Stimulated activated CD4-positive, alpha-beta T cell treated with anti-CD3 and anti-CD28 coated beads, Interleukin-2, amount 100 ng/mL, for 24 hours (primary cell): ENCODE measurements at places on chromosomes 2 and 18.

DNA sequence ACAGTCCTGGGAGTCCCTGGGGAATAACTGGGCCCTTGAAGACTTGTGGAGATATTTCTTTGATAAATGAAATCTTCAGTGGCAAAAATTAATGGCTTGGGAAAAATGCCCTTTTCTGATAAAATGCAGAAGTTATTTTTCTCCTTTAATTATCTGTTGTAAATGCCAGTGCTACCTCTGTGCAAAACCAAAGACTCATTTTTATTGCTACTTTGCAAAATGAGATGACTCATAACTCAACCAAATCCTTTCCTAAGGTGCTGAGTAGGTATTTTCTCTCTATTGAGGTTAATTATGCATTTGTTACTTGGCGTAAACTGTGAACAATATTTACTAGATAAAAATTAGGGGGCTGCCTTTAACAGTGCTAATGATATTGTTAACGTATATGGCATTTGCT is 163.9 kb downstream of the DOK6 start:
- no peak for DNase-seq

DNA sequence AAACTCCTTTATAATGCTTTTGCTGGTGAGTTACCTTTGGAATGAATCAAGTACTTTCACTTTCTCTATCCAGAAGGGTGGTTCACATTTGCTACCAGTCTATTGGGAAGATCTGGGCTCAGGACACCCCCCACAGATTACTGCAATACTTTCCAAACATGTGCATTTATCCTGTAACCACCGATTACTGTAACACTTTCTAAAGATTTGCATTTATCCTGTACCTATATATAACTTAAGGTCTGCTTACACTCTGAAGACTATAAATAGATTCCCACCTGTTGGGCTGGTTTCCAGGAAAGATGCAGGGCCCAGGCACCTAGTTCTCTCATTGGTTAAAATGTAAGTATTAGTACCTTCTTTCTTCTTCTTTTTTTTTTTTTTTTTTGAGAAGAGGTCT is 113.0 kb upstream of the NEDD4L start:
- no peak for DNase-seq

GRCh38 chr2:186573531-186573930 is 16.3 kb upstream of the ITGAV start:
- DNase-seq = no peak

GRCh38 chr2:138132108-138132507 is 167.8 kb downstream of the HNMT start:
- DNase-seq = no peak

DNA sequence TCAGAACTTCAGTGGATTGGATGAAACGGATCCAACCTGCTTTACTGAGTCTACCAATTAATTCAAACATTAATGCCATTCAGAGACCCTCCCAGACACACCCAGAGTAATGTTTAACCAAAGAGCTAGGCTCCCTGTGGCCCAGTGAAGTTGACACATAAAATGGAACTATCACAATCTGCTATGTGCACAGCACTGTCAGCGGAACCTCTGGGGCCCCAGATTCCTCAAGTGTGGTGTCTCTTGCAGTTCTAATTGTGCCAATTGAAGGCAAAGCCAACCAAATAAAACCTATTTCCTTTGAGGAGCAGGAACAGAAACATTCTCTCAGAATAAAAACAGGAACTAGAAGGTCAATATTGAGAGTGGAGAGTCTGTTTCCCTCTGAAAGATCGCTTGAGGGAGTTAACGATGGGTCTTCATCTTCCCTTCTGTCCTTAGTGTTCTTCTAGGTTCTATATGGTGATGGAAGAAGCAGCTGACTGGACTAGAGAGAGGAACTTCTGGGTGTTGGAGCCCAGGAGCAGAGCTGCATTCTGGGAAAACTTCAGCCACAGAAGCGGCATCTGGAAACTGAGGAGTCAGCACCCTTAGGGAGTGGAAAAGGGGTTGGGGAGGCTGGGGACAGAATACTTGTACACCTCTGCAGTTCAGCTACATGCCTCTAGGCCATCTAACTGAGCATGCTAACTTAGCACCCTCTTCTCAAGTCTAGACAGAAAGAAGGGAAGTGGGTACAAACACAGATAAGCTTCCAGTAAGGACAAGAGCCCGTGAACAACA is 174.4 kb upstream of the FBXO11 start:
- no peak for DNase-seq

DNA sequence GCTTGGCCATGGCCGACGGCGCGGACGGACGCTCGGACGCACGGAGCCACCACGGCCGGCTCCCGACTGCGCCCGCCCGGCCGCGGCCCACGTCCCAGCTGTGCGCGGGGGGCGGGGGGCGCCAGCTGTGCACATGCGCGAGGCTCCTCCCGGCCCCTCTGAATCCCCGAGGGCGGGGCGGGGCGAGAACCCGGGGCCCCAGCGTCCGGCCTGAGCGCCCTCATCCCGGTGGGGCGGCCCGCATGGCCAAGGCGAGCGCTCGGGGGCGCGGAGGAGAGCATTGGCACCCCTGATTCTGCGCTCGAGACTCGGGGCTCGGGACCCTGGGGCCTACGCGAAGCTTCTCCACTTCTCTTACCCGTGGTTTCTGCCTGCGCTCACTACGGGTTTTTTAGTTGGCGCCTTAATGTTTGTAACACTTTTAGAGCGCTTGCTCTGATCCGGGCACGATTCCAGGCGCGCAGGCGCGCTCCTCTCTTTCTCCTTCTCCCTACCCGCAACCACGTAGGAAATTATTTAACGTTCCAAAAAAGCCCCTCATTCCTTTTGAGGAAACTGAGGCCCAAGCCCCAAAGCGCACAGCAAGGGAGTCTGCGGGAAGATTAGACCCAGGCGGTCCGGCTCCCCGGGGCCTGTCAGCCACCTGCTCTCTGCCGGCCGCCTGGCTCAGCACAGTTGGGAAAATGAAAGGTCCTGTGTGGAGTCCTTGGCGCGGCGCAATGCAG is at the start of gene PXDN:
TSS of gene PXDN (minus strand) at position 70 of the 725 bp plus-strand sequence. CDS start at position 10, 60 bp downstream.
- no peak for DNase-seq

- no peak for DNase-seq
Observed at GRCh38 chr2:197598450-197598849, 76.9 kb downstream of the RFTN2 start.

- DNase-seq = no peak
Observed at GRCh38 chr18:46939998-46940571, 22.7 kb downstream of the KATNAL2 start.

- no peak for DNase-seq
Observed at GRCh38 chr2:37878536-37878935, 46.6 kb upstream of the RMDN2 start.

DNA sequence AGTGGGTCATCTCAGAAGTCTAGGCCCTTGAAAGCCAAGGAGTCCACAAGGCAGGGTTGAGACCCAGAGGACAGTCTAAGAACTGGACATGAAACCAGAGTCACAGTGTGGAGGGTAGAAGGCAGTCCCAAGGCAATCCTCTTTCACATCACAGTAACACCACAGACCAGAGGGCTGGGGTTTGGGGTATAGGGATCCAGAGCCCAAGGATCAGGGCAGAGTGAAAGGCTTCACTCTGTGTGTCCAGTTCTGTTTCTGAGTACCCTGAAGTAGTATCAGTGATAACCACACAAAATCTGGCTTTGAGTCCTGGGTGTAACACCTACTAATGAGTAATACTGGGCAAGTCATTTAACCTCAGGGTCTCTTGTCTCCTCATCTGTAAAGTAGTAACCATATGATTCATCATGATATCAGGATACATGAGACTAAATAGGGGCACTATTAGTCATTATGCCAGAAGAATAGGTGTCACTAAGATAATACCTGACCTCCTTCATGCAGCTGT is 91.0 kb downstream of the ICA1L start:
- no peak for DNase-seq

DNA sequence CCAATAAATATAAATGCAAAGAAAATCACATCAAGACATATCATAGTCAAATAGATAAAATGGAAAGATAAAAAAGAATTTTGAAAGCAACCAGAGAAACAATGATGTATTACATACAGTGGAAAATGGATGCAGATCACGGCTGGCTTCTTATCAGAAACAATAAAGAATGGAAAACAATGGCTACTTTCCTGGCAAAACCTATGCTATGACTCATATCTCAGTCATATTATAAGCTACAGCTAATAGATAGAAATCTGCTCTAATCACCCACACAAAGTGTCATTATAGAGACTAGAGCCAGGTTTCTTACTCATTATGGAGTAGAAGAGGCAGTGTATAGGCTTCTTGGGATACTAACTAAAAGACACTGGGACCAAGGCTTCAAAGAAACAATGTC is 93.5 kb upstream of the TACR1 start:
- DNase-seq = no peak

GRCh38 chr2:112579241-112579640 is 5.2 kb upstream of the CHCHD5 start:
- DNase-seq = no peak

- DNase-seq = no peak
Observed at GRCh38 chr2:83168377-83168776, 1290.7 kb downstream of the SUCLG1 start.

GRCh38 chr2:241968417-241968816 is 98.9 kb downstream of the RTP5 start:
- DNase-seq = no peak

DNA sequence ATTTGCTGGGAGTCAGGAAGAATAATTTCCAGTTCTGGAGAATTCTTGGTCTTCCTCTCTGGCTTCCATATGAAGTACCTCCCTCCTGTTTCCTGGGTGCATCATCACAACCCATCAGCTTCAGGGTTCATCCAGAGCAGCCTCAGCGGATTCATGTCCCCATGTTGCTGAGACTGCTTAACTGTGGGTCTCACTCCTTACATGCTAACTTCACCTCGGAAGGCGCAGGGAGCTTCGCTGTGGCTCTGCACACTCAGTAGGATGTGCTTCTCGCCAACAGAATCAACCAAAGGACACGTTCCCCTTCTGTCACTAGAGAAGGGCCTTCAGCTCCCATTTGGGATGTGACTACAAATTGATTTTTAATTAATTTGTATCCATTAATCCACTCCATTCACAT is 24.2 kb downstream of the FBLN7 start:
- DNase-seq = no peak

DNA sequence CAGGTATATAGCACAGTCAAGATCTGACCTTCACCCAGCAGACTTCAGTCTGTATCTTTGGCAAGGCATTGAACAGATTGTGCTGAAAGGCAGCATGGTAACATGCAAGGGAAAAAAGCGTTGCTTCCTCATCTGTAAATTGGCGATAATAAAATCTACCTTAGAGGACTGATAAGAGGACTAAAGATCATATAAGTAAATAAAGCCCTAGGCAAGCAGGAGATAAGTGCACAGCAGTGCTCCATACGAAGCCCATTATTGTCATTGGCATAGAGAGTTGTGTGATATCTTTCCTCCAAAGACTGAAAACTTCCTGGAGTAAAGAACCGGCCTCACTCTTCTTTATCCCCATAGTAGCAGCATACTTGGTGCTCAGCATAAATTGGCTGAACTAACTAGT is 162.6 kb downstream of the ANKRD44 start:
- no peak for DNase-seq

DNA sequence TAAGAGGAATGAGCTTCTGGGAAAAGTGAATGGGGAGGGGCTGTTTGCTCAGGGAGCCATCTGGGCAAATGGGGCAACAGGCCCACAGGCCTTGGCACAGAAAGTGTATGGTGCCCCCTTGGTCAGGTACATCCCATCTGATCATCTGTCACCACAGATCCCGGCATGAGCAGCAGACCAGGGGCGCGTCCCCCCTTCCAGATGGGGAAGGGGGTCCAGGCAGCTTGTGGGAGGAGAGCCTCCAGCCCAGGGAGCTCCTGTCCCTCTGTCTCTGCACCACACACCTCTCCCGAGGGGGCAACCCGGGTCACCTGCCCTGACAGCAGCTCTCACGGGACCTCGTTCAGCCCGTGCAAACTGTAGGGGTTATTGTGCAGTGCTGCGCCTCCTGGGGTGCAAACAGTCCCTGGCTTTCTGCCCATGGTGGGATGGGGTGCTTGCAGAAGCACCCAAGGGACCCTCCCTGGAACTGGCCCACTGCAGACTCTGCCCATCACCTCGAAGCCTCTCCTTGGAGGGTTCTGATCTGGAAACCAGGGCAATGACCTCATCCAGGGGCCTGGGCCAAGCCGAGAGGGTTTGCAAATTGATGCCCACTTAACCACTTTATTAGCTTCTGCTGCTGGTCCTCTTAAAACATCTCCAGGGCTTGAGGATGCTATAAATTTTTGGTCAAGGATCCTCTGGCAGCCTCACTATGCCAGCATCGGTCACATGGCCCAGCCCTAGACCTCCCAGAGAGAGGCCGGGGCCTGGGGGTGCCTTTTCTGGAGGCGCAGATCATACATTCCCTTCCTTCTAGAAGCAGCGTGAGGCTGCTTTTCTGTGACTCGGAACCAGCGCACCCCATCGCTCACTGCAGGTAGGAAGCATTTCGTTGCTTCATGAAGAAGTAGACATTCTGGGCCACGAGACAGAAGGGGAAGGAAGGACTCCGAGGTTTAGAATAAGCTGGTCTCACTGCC is 7.6 kb upstream of the BOK start:
- no peak for DNase-seq

DNA sequence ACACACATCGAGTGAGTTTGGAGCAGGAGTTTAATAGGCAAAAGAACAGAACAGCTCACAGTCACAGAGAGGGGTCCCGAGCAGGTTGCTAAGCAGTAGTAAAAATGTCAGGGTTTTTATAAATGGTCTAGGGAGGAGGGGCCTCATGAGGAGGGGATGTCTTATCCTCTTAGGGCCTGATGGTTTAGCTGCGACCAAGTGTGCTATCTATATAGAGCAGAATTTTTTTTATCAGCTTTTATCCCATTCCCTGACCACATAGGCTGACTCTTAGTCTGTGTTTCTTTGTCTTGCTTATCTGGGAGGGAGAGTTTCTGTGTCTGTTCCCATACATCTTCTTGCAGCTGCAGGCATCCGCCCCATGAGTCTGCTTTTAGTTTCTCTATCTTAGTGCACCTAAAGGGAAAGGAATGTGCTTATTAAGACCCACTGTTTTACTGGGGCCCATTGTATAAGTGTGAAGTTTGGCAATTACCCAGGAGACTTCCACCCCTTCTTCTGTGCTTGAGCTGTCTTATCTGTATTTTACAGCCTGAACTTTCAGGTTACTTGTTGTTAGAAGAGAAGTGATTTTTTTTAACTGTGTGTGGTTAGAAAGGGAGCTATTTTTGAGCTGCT is 30.4 kb upstream of the GMCL1 start:
- DNase-seq = no peak

DNA sequence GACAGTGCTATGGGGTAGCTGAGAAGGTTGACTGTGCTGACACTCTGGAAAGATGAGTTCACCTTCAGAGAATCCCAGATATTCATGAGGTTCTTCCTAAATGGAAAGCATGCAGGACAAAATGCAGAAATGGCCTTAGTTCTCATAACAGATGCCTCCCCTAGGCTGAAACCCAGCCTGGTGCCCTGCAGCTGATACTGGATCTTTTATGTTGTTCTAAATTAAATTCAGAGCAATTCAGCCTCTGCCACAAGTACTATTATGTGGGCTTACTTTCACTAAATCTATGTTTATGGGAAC is 172.0 kb upstream of the SERPINE2 start:
- no peak for DNase-seq

DNA sequence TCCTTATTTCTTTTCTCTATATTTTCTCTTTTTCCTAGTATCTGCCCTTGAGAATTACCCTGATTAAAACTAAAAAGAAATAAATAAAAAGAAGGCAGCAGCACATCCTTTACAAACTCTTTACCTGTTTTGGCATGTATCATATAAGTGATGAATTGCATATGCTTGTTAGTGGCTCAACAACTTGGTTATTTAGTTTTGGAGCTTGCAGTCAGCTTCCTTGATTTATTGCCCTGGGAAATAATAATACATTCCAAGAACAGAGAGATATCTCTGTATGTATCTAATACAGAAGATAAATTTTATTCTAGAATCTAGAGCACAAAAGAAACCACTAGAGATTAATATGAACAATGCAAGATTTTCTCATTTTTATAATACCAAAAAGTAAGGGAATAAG is 139.8 kb upstream of the ZC3H15 start:
- no peak for DNase-seq
